PC-9 (cell line): ENCODE measurements at places on chromosomes 7 and 10. TPM values are rescaled to one million over a fixed set of nuclear protein-coding genes. Genes with fewer than 3 reads are reported as not detected.

PNLIP gene
- not detected in 2 replicates for total RNA-seq

KLF14 gene
- total RNA-seq = not detected in 2 replicates

EMX2 gene
- total RNA-seq = not detected in 2 replicates

- H3K36me3 ChIP-seq = no peaks in the 10 kb centered on the region
- no peaks in the 10 kb centered on the region for H3K4me1 ChIP-seq
- peaks cover 86% of the 10 kb centered on the region for H3K27me3 ChIP-seq
- H3K27ac ChIP-seq = no peak overlapping the region
- DNase-seq = no peak
Observed at GRCh38 chr10:489330-489729, 200.1 kb downstream of the DIP2C start.

DNA sequence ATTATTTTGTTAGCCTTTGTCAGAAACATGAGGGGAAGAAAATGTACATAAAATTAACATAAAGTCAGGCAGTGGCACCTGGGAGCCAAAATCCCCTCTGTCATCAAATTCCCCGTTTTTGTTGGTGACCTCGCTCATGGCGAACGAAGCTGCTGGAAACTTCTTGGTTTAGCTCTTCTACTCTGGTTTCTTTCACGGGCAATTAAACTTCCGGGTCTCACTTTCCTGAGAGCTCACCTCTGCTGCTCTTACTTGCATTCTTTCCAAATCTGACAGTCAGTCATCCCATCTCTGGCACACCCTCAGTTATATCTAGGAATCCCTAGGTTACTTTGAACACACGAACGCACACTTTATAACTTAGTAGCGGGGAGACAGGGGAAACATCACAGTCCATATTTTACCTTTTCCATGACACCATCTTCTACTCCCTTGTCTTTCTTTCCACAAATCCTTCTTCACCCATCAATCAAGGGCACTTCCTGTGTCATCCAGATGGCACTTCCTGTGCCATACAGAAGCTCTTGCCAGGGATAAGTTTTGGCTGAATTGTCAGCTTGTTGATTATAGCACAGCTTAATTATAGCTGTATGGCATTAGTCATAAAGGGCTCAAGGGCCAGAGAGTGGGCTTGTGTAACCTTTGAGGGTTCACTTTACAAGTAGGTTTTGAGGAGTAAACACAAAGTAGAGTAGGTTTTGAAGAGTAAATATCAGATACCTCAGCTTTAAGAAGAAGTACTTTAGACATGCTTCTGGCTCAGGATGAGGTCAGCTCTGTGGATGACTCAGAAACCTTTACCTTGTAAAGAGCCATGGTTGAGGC, 105.1 kb downstream of the GATA3 start:
- H3K4me1 ChIP-seq = peaks cover 22% of the 10 kb centered on the region
- DNase-seq = peak; percentile 86
- H3K27ac ChIP-seq = peak overlapping the region; percentile 69
- no peak overlapping the region for H3K4me3 ChIP-seq
- no peaks in the 10 kb centered on the region for H3K36me3 ChIP-seq
- H3K27me3 ChIP-seq = no peaks in the 10 kb centered on the region

DNA sequence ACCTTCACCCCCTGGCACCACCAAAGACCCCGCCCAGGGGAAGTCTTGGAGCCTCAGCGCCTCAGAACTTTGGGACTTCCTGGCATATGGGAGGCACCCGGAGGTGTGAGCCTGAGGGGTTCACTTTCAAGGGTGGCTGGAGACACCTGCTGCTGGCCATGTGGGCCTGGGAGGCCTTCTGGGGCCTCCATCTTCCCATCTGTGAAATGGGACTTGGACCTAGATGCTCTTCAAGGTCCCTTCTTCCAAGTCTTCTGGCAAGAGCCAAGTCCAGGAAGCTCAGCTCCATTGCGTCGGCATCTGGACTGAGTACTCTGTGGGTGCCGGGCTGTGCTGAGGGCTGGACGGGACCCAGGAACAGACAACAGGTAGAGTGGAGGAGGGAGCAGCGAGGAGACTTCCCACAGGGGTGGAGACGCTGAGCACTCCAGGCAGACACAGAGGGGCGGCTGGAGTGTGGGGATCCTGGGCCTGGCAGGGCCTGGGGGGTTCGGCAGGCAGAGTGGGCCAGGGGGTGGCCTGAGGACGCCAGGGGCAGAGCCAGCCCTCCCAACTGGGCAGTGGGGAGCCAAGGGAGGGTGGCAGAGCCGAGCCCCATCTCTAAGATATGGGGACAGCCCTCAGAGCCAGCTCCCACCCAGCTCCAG, 9.3 kb upstream of the LFNG start:
- H3K4me3 ChIP-seq = no peak overlapping the region
- peaks cover 9% of the 10 kb centered on the region; the same call in 1 of the 2 replicates for H3K27me3 ChIP-seq
- H3K27ac ChIP-seq = no peak overlapping the region
- H3K36me3 ChIP-seq = no peaks in the 10 kb centered on the region
- peaks cover 26% of the 10 kb centered on the region for H3K4me1 ChIP-seq

DNA sequence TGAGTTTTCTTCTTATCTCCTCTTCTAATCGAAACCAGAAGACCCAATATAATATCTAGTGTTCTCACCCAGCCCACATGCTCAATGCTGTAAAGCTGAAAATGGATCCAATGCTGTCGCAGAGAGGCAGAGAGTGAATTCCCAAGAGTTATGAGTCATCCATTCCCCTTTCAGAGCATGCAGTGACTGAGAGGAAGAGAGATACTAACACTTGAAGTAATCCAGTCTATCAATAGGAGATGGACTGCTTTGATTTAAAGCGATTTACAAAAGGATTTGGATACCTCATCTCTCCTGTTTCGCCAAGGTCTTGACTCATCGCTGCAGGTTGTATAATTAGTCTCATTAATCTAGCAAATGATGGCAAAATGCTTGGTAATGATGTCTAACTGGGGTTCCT, 41.5 kb upstream of the PRKCQ start:
- H3K27me3 ChIP-seq = peaks cover 42% of the 10 kb centered on the region
- no peaks in the 10 kb centered on the region for H3K4me1 ChIP-seq
- H3K4me3 ChIP-seq = no peak overlapping the region
- DNase-seq = no peak
- H3K36me3 ChIP-seq = no peaks in the 10 kb centered on the region
- no peak overlapping the region for H3K27ac ChIP-seq

DNA sequence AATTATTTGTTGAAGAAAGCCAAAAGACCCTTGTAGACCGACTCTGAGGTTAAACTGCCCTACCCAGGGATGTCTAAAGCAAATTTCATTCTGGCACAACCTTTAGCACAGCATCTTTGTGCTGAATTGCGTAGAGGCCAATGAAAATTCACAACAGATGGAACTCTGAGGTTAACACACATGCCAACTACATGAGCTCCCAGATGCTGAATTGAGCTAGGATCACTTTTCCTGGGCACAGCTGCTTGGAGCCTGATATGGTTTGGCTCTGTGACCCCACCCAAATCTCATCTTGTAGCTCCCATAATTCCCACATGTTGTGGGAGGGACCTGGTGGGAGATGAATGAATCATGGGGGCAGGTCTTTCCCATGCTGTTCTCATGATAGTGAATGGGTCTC, 158.0 kb upstream of the PTN start:
- H3K4me1 ChIP-seq = no peaks in the 10 kb centered on the region
- H3K36me3 ChIP-seq = no peaks in the 10 kb centered on the region
- no peak overlapping the region for H3K27ac ChIP-seq

DNA sequence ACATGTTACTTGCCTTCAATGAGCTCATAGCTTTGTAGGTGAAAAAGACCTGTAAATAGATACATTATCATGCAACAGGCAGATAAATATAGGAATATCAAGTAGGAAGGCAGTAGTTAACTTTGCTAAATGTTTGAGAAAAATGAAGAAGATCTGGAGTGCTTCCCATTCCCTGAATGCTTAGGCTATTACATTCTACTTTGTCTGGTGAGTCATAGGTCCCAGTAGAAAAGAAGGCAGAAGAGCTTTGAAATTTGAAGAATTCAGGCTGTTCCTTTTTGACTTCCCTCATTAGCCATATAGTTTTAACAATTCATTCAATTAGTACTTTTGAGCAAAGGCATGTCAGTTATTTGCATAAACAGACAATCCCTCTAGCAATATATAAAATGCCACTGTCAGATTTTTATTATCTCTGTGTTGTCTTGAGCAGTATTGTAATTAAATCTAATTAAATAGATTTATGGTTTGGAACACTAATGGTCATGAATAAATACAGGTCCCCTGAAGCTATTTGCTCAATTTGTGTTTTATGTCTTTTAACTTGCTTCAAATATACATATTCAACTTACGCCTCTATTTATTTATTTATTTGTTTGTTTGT, 875.0 kb downstream of the REEP3 start:
- H3K36me3 ChIP-seq = no peaks in the 10 kb centered on the region
- no peaks in the 10 kb centered on the region for H3K4me1 ChIP-seq
- H3K27ac ChIP-seq = no peak overlapping the region
- H3K4me3 ChIP-seq = no peak overlapping the region
- DNase-seq = no peak
- no peaks in the 10 kb centered on the region for H3K27me3 ChIP-seq

DNA sequence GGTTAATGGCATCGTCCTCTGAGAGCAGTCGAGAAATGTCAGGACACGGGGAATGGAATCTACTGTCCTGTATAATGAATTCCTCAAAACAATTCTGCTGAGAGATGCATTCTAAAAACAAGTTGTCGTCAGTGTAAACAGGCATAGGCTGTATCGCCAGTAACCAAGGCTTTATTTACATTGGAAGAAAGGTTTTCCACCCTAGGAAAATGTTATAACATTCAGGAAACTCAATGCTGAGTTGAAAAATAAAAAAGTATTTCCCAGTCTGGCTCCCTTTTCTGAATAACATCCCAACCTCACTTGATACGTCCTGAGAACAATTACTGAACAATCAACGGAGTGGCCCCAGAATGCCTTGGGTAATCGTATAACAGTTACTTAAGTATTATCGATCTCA, 79.6 kb upstream of the UCN3 start:
- no peak for DNase-seq
- H3K27ac ChIP-seq = peak overlapping the region; percentile 92
- no peaks in the 10 kb centered on the region for H3K27me3 ChIP-seq
- no peak overlapping the region for H3K4me3 ChIP-seq
- H3K36me3 ChIP-seq = no peaks in the 10 kb centered on the region

- H3K4me1 ChIP-seq = no peaks in the 10 kb centered on the region
- no peak overlapping the region for H3K4me3 ChIP-seq
- peaks cover 17% of the 10 kb centered on the region for H3K27me3 ChIP-seq
- H3K27ac ChIP-seq = no peak overlapping the region
- no peaks in the 10 kb centered on the region for H3K36me3 ChIP-seq
Observed at GRCh38 chr10:101291331-101292193, 62.3 kb upstream of the LBX1 start.

UNC5B gene
- 1.7 and 2.7 TPM in 2 replicates for total RNA-seq

- no peak overlapping the region for H3K27ac ChIP-seq
- H3K27me3 ChIP-seq = no peaks in the 10 kb centered on the region
- H3K36me3 ChIP-seq = no peaks in the 10 kb centered on the region
- H3K4me3 ChIP-seq = no peak overlapping the region
Observed at GRCh38 chr10:25867321-25867720, 66.7 kb upstream of the MYO3A start.

MSMB gene
- not detected in 2 replicates for total RNA-seq

DNA sequence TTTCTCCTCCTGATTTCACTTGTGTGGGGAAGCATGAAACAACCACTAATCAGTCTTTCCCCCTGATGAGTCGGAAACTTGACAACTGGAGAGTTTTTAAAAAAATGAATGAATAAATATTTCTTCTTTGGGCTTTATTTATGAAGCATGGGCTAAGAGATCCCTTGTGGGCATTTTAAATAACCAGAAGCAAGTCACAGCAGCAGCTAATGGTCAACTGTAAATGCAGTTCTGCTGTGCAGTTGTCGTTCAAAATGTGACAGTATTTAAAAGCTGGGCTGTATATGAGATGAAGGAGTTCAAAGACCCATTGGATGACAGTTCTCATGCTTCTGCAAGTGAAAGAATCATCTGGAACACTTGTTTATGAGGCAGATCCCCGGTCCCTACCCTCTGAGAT, 54.1 kb downstream of the STEAP1B start:
- no peaks in the 10 kb centered on the region for H3K36me3 ChIP-seq
- H3K4me3 ChIP-seq = no peak overlapping the region
- H3K4me1 ChIP-seq = peaks cover 20% of the 10 kb centered on the region
- no peak for DNase-seq
- no peak overlapping the region for H3K27ac ChIP-seq

PPIF gene
- total RNA-seq = 171 and 203 TPM in 2 replicates

LBX1 gene
- total RNA-seq = not detected in 2 replicates

LFNG gene
- 21.3 and 24.7 TPM in 2 replicates for total RNA-seq

PRTFDC1 gene
- 12.3 and 15.8 TPM in 2 replicates for total RNA-seq

GRCh38 chr10:1417574-1417973, 319.8 kb downstream of the ADARB2 start:
- H3K4me1 ChIP-seq = no peaks in the 10 kb centered on the region
- H3K36me3 ChIP-seq = no peaks in the 10 kb centered on the region
- no peak for DNase-seq
- peaks cover 55% of the 10 kb centered on the region for H3K27me3 ChIP-seq
- H3K27ac ChIP-seq = no peak overlapping the region

DNA sequence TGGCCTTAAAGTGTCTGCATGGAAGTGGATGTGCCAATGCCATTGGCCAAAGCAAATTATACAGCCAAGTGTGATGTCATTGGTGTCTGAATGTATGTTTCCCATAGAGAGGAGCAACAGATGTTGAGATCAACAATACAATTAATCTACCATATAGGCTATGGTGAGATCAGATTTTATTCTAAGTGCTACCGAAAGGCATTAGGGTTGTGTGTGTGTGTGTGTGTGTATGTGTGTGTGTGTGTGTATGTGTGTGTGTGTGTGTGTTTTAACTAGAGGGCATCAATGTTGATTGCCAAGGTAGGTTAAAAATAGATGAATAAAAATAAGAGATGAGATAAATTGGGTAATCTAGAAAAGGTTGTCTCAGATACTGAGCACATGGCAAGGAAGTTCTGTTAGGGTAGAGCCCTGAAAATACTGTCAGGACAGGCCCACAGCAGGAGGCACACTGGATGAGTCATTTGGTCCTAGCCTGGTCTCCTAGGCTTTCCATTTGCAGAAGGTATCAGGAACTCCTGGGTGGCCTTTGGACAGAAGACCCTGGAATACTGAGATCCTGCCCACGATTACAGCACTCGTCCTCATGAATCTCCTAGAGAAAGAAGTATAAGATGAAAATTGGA, 446.0 kb upstream of the PODXL start:
- H3K27ac ChIP-seq = no peak overlapping the region
- H3K4me1 ChIP-seq = no peaks in the 10 kb centered on the region
- no peak for DNase-seq
- H3K36me3 ChIP-seq = no peaks in the 10 kb centered on the region
- 0 out of 2 replicates have a peak, but pooled peaks cover 4% of the 10 kb centered on the region for H3K27me3 ChIP-seq
